HFF-Myc (cell line): ENCODE measurements at places on chromosomes 16 and 17.

DNA sequence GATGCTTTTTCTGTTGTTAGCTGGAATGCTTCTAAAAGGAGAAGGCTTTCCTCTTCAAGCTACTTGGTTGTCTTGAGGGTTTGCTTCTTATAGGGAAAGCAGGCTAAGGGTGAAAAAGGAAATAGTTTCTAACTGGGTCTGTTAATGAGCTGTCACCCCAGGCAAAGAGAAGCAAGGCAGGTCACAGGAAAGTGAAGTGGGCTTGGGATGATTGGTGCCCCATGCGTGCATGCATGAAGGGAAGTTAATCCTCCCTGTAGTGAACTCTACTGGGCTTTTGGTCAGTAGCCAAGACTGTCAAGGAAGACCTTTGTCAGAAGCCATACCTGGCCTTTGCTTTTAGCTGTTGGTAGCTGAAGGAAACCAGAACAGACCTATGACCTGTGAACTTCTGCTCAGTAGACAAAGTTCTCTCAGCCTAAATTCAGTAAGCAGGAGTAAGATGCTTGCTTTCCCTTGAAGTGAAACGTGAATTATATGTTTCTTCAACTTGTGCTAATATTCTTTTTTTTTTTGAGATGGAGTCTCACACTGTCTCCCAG lies 16.5 kb downstream of the TENT4B start:
- no peak for DNase-seq

GRCh38 chr16:51655249-51655648 lies 504.2 kb upstream of the SALL1 start:
- no peak for DNase-seq

DNA sequence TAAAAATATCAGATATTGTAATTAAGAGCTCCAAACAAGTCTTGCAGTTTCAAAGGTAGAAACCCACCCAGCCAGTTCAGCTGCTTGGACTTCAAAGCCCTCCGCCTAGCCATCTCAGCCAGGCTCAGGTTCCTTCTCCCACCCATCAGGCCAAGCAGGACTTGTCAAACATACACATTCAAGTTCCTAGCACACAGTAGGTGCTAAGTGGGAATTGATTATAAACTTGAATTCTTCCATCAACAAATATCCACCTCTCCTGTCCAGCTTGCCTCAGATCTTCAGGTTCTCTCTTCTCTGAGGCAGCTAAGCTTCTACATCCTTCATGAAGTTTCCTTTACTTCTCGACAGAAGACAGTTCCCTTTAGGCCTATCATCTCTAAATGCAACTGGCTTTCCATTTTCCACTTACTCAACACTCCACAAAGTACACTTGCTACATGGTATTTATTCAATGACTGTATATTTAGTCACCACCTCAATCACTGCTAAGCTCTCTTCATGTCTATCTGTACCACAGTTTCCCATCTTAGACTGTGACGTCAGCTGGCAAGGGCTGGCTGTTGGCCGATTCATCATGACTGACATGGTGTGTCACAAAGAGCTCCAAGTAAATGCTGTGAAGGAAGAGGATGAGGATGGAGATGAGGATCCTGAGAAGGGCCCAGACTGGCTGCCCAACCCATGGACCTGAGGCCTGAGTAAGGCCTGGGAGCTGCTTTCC lies 13.3 kb upstream of the COG7 start:
- DNase-seq: no peak

DNA sequence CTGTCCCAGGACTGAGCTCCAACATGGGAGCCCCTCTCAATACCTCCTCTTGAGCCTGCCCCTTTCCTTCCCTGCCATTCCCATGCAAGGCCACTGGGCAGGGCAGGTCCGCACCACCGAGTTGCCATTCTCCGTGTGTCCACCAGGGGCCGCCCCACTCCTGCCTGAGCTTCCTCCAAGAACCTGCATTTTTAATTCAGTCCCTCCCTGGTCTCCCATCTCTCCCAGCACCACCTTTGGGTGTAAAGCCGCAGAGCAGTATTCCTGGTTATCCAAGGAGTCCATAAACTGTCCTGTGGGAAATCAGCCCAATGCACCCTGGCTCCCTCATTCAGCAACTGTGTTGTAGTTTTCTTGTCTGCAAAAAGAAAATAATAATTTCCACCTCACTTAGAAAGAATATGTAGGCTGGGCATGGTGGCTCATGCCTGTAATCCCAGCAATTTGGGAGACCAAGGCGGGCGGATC lies 15.9 kb upstream of the ANKRD40CL start:
- peak; percentile 69 for DNase-seq

GRCh38 chr16:79434771-79435170 lies 165.8 kb downstream of the MAF start:
- no peak for DNase-seq

DNA sequence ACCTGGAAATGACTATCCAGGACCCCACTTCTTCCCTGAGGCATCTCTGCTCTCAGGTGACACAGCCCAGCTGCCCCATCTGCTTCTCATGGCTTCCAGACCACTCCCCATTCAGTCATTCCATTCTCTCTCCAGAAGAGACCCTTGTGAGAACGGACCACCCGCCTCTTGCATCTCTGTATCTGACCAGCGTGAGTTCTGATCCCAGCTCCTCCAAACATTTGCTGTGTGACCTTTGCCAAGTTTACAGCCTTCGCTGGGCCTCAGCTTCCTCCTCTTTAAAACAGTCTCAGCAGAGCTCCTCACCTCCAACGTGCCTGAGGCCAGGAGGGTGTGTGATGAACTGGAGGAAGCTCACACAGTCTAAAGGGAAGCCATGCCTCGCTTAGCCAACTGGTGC lies 39.6 kb downstream of the C16orf82 start:
- no peak for DNase-seq

DNA sequence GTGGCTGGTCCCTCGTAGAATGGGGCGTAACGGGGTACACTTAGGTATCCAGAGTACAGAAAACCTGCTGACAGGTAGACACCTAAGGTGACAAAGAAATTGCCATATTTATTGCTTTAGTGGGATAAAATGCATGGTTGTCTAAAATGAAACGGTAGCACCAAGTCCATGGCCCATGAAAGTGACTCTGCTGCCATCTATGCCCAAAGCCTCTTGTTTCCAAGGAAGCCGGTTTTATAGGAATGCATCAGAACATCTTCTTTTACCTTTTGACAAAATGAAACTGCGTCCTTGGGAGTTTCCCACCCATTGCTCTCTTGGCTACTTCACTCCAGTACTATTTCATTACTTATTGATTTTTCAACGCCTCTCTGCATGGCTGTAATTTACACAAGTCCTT lies 151.3 kb upstream of the ZFHX3 start:
- no peak for DNase-seq

DNA sequence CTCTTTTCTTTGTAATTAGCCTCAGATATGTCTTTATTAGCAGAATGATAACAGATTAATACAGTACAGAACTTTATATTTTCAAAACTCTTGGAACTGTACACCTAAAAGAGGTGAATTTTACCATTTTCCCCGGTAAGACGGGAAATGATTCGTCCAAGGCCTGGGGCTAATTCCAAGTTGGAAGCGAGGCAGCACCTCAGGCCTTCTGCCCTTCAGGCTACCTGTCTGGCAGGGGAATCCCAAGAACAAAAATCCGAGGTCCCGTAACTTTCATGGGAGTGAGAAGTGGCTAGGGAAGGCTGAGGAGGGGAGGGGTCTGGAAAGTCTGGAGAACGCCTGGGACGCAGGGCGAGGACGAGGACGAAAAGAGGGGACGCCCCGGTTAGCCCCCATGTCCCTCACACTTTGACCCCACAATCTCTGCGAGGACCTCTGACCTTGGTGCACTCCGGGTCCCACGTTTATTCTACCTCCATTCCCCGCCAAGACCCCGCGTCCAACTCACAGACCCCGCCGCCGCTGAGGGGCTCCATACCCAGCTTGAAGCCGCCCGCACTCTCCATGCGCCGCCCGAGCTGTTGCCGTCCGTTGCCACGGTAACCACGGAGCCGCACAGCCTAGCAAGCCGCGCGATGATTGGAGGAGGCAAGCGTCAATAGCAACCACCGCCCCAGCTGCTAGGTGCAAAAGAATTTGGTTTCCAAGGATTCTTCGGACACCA lies at the start of gene HYDIN:
HYDIN (minus strand) TSS at position 601 of the 724 bp plus-strand sequence. CDS start 43,827 bp downstream, outside the sequence.
- peak; percentile 29 for DNase-seq

- no peak for DNase-seq
Observed at GRCh38 chr16:75401691-75402090, 31.6 kb downstream of the CFDP1 start.

- no peak for DNase-seq
Observed at GRCh38 chr16:57613514-57613913, 14.9 kb upstream of the ADGRG1 start.
